ENCODE measurements at places on chromosomes 11 and 22. TPM values are rescaled to one million over a fixed set of nuclear protein-coding genes. Genes with fewer than 3 reads are reported as not detected.

GRCh38 chr22:42863349-42863961 is 6.4 kb upstream of the ARFGAP3 start:
- DNase-seq, result no peak

GRCh38 chr11:100556781-100557180 is 130.3 kb upstream of the ARHGAP42 start:
- no peak for DNase-seq

DNA sequence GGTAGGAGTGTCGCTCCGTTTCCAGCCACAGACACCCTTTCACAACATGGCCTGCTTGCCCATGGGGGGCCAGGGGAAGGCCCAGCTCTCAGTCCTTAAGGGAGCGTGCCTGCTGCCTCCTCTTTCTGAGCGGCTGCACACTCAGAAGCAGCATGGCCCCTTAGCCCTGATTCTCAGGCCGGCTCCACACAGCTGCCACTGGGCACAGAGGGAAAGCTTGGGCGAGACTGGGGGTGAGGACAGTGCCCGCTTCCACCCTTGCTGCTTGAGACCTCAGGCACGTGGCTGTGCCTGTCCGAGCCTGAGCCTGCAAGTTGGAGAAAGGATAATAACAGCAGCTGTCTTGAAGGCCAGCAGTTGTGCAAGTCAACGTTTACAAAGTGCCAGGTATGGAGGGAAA is 416.3 kb downstream of the SHANK2 start:
- DNase-seq, result no peak

The MAP6 gene
- 8.5 TPM for polyA plus RNA-seq

The ART1 gene
- 0.33 TPM for polyA plus RNA-seq

The TRIM51 gene
- polyA plus RNA-seq, result not detected
